ENCODE measurements at places on chromosomes 13 and 19. TPM values are rescaled to one million over a fixed set of nuclear protein-coding genes. Genes with fewer than 3 reads are reported as not detected.

Gene SWSAP1
- total RNA-seq, result 0.50 TPM

DNA sequence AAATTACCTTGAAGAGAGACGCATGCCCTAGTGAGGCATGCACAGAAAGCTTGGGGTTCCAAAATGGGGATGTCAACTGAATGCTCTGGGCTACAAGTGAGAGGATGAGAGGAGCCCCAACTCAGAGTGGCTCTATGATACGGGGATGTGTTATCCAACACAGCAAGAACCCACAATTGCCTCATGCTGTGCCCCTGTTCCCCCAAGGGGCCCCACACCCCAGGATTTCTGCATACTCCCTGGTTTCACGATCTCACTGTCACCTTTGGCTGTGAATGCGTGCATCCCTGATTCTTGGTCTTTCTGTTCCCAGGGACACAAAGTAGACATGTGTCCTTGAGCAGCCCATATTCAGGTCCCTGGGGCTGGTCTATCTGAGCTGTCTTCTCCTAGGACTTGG lies 29.3 kb downstream of the WDR88 start:
- DNase-seq, result no peak

GRCh38 chr19:13707915-13708314 lies 56.4 kb upstream of the MRI1 start:
- DNase-seq, result peak; percentile 19

- no peak for DNase-seq
Measured at GRCh38 chr19:57305056-57305455, 15.2 kb upstream of the ZNF543 start.

Measured in fibroblast of lung (primary cell).